ENCODE measurements at places on chromosomes 12 and 14. TPM values are rescaled to one million over a fixed set of nuclear protein-coding genes. Genes with fewer than 3 reads are reported as not detected.

PRR13 gene
- 387 TPM for total RNA-seq

ITGB7 gene
- total RNA-seq = 0.48 TPM

PLA2G1B gene
- total RNA-seq = not detected

MIP gene
- total RNA-seq = not detected

FAM222A gene
- 3.8 TPM for total RNA-seq

MORN3 gene
- total RNA-seq = 0.27 TPM

GNB3 gene
- 1.9 TPM for total RNA-seq

DEGS2 gene
- 1.6 TPM for total RNA-seq

SLC35F4 gene
- total RNA-seq = not detected

NFE2 gene
- 0.07 TPM for total RNA-seq

HOXC5 gene
- total RNA-seq = 0.43 TPM

TMEM121 gene
- 8.9 TPM for total RNA-seq

HNF1A gene
- 3.7 TPM for total RNA-seq

ZC2HC1C gene
- 3.0 TPM for total RNA-seq

RPGRIP1 gene
- total RNA-seq = 0.23 TPM

ADAM21 gene
- total RNA-seq = 0.07 TPM

TNFAIP2 gene
- 349 TPM for total RNA-seq

SLC2A14 gene
- not detected for total RNA-seq

KRT83 gene
- 2.5 TPM for total RNA-seq

GOLGA5 gene
- total RNA-seq = 26.2 TPM
